ENCODE measurements at places on chromosomes 7 and 10.

DNA sequence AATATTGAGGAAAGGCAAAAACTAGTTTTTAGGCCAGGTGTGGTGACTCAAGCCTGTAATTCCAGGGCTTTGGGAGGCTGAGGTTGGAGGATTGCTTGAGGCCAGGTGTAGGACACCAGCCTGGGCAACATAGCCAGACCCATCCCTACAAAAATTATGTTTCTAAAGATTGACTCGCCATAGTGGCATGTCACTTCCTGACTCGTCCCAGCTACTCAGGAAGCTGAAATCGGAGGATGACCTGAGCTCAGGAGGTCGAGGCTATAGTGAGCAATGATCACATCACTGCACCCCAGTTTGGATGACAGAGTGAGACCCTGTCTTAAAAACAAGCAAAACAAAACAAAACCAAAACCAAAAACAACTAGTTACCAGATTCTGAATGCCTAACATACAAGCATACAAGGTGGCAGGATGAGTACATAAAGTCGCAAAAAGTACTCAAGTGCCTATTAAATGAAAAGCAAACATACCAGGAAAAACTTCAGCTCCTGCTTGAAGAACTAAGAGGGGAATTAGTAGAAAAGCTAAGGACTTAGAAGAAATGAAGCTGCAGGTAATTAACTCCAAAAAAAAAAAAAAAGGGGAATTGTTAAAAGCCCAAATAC is 14.1 kb downstream of the ZNF398 start:
- DNase-seq, result no peak

DNA sequence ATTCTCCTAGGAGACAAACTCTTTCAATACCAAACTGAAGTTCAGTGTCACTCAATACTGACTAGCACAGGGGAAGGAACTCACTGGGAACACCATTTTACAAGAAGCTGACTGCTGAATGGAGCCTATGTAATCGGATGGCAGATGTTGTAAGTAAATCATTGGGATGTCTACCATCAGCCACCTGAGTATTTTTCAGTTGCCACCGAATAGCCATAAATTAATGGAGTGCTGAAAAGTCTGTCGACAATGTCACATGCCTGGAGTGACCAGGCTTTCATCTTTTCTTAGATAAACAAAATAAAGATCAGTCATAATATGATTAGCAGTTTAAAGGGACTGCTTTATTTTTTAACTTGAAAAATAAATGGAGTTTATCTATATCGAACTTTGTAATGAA is 145.9 kb upstream of the SEMA3E start:
- DNase-seq, result no peak

DNA sequence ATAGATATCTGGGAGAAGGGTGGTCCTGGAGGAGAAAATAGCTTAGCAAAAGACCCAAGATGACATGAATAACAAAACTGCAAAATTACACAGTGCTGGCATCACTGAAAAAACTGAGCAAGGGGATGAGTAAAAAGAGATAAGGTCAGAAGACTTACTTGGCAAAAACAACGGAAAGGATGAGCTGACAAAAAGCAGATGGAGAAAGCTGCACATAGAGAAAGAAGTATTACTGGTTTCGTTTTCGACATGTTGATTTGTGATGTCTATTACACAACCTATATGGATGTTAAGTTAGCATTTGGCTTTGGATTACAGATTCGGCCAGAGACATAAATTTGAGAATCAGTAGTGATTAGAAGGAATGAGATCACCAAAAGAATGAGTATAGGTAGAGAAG is 132.1 kb downstream of the MACC1 start:
- no peak for DNase-seq

- no peak for DNase-seq
Measured at GRCh38 chr10:109765838-109766237, 157.5 kb downstream of the XPNPEP1 start.

DNA sequence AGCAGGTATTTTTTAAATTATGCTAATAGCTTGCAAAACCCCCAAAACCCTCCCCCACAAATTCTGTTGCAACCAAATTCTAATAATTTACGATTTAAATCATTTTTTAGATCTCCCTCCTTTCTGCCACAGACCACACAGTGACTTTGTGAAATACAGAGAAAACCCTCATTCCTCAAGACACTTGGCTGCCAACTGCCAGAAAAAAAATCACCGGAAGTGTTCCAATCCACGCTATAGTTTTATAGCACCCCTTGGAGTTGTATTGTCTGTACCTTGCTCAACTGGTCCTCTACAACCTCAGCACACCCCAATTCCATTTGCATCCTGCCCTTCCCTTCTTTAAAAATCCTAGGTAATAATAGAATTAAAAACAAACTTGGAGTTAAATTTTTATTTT is 560.1 kb downstream of the PARD3 start:
- DNase-seq, result no peak
